NCI-H1417 treated with DMSO at 0.1 percent for 48 hours (cell line): ENCODE measurements at places on chromosomes 12 and 14.
A peak's percentile ranks its signal among the peaks of the same experiment; 100 is the strongest.

DNA sequence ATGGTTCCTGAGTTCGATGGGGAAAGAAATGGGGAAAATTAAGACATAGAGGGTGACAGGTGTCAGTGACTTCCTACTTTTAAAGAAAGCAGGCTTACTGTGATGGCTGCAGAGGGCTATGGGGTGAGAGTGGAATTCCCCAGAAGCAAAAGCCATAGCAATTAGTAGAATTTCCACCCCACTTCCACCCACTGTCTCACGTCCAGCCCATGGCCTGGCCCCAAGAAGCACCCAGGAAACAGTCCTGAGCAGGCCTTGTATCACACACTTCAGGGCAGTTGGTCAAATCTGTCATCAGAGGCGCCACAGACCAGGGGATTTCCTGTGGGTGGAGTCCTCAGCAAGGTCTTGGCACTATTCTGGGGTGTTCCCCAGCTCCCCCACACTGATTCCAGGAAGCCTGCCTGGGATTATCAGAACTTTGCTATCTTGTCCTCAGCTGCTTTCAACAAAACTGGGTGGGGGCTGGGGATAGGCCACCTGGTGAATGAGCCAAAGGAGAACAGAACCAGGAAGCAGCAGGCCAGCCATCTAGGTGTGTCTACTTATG is 120.1 kb upstream of the CCND2 start:
- DNase-seq: no peak

GRCh38 chr14:53062856-53063255 is 90.3 kb downstream of the DDHD1 start:
- DNase-seq: no peak

DNA sequence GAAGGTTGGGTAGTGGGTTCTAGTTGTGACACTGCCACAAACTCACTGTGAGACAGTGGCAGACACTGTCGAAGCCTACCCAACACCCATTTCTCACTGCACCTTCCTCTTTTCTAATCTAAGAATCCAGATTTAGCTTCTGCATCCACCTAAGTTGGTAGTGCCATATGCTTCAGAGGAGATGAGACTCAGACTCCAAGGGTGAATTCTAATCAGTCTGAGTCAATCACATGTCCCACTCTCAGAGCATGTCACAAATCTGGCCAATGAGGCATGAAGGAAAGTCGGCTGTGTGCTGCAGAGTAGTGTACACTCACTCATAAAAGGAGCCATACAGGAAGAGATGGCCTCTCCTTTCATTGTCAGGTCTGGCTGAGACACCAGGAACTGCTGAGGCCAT is 102.1 kb upstream of the RAP1B start:
- no peak for DNase-seq

GRCh38 chr14:42224053-42224888 is 617.6 kb downstream of the LRFN5 start:
- DNase-seq: peak; percentile 29

GRCh38 chr14:72774894-72775620 is 118.8 kb downstream of the DPF3 start:
- no peak for DNase-seq

DNA sequence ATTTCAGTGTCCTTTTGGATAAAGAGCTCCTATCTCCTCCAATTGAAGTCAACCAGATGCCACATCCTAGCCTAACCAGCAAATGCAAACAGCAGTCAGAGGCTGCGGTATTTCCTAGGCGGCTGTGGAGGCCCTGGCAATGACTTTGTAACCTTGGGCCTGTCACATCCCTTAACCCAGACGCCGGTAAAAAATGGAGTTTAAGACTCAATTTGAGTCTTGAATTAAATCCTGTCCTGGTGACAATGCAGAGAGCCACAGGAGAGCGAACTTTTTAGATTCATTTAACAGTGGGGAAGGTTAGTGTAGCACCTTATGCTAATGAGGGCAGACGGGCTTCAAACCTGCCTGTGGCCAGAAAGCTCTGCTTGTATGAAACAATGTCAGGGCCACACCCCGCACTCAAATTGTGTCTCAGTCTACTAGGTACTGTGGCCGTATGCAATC is 1.3 kb downstream of the C12orf75 start:
- DNase-seq: no peak

DNA sequence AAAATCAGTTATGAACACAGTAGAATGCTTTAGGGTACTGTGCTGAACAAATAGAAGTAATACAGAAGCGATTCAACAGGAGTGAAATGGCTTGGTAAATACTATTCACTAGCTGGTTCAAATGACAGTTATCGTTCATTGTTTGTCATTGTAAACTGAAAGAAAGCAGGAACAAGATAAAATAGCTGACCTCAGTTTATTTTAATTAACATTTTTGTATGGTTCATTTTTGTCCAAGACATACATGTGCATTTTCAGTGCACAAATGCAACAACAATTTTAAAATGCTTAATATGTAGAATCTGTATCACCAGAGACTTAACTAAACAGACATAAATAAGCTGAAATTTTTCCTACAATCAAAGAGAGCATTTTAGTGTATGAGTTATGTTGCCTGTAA is 49.9 kb downstream of the ALX1 start:
- no peak for DNase-seq

DNA sequence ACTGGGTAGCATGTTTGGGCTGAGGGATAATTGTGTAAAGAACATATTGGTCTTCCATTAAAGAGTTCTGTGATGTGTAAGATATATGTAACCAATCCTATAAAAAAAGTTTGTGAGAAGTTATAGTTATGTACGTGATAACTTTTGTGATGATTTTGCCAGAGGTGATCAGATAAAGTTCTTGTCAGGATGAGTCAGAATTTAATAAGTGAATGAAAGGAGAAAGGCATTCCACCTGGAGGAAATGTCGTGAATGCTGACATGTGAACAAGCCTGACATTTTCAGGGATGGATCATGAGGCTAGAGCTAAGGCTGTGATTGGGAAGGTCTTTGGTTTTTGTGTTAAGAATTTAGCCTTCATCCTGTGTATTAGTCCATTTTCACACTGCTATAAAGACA is 241.5 kb downstream of the SNAPC1 start:
- DNase-seq: no peak
